Endodermal cell (in vitro differentiated cells): ENCODE measurements at places on chromosomes 3 and 15. TPM values are rescaled to one million over a fixed set of nuclear protein-coding genes. Genes with fewer than 3 reads are reported as not detected.

- DNase-seq = no peak
These were observed 74.8 kb downstream of the ABHD5 start for GRCh38 chr3:43765521-43765971.

DNA sequence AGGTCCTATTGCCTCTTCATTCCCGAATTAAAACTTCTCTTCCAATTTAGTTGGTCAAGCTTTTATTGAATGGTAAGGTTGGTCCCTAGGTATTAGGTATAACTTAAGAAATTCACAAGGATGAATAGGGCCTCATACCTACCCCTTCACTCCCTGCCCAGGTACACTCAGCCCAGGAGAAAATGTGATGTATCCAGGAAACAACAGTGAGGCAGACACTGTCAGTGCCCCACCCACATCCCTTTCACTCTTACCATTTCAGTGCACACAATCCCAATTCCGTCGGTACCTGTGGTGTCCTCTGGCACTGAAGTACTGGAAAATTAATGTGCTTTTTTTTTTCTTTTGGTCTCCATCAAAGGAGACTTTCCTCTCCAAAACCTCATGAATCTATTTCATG lies 10.5 kb upstream of the C3orf49 start:
- DNase-seq = no peak

- peak; percentile 28 for DNase-seq
These were observed 77.4 kb upstream of the IQSEC1 start for GRCh38 chr3:13150624-13151023.

DNA sequence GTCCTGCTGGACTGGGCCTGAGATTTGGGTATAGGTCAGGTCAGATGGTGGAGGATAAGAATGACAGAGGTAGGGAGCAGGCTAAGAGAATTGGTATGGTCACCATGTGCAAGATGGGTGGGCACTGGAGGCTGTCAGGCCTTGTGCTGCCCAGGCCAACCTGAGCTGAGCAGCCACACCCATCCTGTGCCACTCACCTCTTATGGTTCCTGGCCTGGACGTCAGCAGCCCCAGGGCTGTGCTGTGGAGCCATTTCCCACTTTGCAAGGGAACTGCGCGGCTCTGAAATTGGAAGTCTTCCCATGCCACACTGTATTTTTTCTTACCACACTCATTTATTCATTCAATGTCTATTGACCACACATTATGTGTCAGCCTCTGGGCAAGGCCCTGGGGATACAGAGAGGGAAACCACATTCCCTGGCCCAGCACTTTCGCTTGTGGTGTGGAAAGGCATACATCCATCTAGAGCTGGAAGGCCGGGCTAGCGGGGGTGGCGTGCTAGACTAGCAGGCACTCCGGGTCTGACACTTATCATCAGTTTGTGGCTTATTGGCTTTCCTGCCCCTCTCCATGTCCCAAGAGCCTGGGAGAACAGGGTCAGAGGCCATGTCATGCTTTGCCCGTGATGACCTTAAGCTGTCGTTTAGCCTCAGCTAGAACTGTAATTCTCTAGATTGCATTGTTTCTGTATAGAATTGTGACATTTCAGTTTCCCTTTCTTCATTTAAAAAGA lies 51.1 kb upstream of the POLG start:
- no peak for DNase-seq

DNA sequence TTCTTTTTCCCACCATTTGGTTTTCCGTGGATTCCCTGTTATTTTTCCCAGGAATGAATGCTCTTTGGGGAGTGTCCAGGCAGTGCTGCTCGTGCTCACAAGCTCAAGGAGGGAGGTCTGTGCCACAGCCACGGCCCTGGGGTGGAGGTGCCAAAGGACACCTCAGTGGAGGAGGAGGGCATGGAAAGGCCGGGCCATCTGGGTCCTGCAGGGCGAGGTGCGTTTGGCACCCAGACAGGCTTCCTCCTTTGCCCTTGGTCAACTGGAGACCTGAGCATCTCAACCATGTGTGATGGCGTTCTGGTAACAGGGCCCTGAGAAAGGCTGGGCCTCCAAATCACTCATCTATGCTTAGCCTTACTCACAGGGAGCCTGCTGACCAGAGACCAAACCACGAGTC lies 25.4 kb downstream of the KY start:
- peak; percentile 27 for DNase-seq

GRCh38 chr3:49940667-49941249 lies 808 bp downstream of the RBM6 start:
- no peak for DNase-seq

- DNase-seq = no peak
These were observed 25.0 kb downstream of the MIX23 start for GRCh38 chr3:122357828-122358702.

- DNase-seq = peak; percentile 33
These were observed 975.1 kb downstream of the NSUN3 start for GRCh38 chr3:95037927-95038326.

DNA sequence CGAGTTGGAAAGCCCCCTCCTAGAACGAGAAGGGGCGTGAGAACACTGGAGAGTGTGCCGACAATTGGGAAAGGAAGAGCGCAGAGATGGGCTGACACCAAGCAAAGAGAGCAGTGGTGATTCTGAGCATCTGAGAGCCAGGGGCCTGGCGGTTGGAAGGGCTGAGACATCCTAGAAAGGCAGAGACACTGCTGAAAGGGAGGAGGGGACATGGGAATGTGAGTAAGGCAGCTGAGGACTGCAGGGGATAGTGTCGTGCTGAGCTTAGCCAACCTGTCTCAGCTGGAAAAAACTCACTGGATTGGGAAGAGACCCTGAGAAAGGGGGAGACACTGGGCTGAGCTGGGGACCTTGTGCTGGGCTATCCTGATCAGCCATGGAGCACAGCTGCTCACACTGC lies 58.1 kb upstream of the SLC6A6 start:
- DNase-seq = peak; percentile 83

DNA sequence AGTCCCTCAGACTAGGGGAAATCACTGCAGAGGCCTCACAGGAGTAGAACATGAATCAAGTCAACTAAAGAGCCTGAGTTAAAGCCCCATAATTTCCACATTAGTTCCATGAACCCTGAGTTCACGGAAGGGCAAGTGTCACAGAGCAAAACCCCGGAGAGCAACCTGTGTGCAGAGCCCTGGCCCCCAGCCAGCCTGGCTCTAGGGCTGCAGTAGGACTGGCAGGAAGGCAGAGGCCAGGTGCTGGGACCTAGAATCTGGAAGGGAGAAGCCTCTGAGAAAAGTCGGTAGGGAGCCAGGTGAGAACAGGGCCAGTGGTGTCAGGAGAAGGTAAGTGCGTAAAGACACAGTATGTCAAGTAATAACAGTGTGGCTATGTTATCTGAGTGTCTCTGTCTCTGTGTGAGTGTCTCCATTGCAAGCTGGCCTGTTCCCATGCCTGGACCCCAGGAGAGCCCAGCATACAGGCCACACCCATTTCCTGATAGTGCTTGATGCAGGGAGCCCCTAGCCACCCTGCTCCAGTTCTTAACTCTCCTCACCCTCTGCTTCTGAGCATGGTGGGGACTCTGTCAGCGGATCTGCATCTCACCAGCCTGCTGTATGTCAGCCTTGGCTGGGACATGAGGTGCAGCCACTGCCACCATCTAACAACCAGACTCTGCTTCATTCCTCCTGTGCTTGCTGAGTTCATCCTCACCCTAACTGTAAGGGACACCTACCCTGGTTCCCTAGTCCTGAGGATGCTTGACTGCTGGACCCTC lies 11.3 kb upstream of the MANF start:
- DNase-seq = no peak

The SCN11A gene
- 0.63 and 0.81 TPM in 2 replicates for total RNA-seq

The FAM174B gene
- total RNA-seq = 66.0 to 112 TPM (median 73.4 TPM) in 3 replicates

The RTP4 gene
- not detected in 2 replicates for total RNA-seq

The FBXO40 gene
- total RNA-seq = not detected in 3 replicates
